ENCODE measurements at places on chromosomes 12 and 14. TPM values are rescaled to one million over a fixed set of nuclear protein-coding genes. Genes with fewer than 3 reads are reported as not detected.
A peak's percentile ranks its signal among the peaks of the same experiment; 100 is the strongest.

SLC5A8 gene
- polyA plus RNA-seq = not detected

ORMDL2 gene
- polyA plus RNA-seq = 20.3 TPM

AMDHD1 gene
- polyA plus RNA-seq = 1.1 TPM

DNAI7 gene
- 5.3 TPM for polyA plus RNA-seq

- DNase-seq = no peak
These were observed 7.5 kb upstream of the SIVA1 start for GRCh38 chr14:104745431-104745830.

- DNase-seq = no peak
These were observed 6.5 kb downstream of the HOXC12 start for GRCh38 chr12:53961025-53961761.

- no peak for DNase-seq
These were observed 372.9 kb upstream of the TMEM132C start for GRCh38 chr12:127893895-127894609.

DNA sequence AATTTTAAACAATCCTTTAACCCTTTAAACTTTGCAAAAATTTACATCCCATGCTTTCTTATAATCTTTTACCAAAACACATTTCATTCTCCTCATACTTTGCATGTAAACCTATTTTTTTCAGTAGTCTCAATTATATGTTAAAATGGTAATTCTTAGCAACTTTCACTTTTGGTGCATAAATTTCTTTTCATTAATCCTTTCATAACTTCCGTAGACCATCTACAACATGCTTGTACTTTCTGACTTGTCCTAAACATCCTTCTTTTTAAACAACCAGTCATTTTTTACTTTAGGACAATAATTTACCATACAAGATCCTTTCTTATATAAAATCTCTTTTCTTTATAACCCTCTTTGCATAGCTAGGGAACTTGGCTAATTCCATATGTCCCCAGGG is 19.5 kb downstream of the CCDC91 start:
- DNase-seq = no peak

- DNase-seq = no peak
These were observed 367.0 kb upstream of the ATP2B1 start for GRCh38 chr12:90075685-90076084.

DNA sequence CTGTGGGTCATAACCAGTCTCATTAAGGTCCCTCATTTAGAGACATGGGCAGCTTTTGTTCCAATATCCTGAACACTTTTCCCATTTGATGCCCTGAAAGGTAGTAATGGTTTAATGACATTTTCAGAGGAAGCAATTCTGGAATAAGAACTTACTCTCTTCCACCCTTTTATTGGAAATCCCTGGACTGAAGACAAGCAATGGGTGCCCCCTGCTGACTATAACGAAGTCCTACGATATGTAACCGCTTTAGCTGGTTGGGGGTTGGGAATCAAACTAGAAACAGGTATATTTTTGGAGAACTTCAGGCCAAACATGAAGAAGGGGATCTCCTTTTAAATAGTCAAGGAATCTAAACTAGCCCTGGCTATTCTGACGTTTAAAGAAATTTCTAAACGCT is 20.5 kb downstream of the SARNP start:
- DNase-seq = peak; percentile 23

SDR9C7 gene
- 0.09 TPM for polyA plus RNA-seq

GRCh38 chr12:52789637-52790426 is 6.1 kb downstream of the KRT3 start:
- DNase-seq = no peak

SIX1 gene
- 4.2 TPM for polyA plus RNA-seq

DNA sequence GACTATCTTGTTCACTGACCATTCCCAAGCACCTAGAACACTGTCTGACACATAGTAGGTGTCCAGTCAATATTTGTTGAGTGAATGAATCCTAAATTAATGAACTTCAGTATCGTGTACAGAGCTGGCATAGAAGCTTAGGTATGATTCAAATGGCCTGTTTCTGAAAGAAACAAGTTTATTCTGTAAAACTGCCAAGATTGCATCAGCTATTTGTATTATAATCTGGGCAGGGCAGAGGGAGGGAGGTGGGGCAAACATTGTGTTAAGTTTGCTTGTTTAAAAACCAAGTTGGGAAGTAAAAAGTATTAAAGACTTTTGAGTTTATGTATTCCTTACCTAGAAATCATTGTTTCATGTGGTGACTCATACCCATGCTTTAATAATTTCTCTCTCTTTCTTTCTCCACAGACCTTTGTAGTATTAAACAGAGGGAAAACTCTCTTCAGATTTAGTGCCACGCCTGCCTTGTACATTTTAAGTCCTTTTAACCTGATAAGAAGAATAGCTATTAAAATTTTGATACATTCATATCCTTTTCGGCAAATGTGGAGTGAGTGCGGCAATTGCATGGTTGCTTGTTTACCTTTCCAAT is 92.8 kb downstream of the SCN8A start:
- peak; percentile 26 for DNase-seq

FAM222A gene
- 1.6 TPM for polyA plus RNA-seq

- DNase-seq = no peak
These were observed 1.0 kb downstream of the BEST3 start for GRCh38 chr12:69698054-69698453.

GRCh38 chr14:99671235-99672224 is 12.6 kb upstream of the CYP46A1 start:
- DNase-seq = no peak

BHLHE41 gene
- polyA plus RNA-seq = 0.44 TPM

DNA sequence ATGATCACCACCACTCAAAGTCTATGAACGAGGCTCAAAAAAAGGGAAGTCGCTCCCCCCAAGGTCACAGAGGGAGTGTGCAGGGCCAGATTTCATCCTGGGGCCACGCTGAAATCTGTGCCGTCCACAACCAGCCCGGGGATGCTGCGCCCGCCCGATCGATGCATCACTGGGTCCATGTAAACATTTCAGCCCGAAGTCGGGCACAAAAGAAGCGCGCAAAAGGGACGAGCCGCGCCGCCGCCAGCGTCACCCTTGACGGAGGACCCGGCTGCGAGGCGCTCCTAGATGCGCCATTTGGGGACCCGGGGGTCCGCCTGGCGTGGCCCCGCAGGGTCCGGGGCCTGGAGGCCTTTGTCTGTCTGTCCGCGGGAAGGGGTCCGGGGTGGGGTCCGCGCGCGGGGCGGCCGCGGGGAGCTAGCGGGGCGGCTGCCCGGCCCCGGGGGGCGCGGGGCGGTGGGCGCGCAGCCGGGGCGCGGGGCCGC is 503 bp downstream of the FBXO21 start:
- peak; percentile 42 for DNase-seq

DNA sequence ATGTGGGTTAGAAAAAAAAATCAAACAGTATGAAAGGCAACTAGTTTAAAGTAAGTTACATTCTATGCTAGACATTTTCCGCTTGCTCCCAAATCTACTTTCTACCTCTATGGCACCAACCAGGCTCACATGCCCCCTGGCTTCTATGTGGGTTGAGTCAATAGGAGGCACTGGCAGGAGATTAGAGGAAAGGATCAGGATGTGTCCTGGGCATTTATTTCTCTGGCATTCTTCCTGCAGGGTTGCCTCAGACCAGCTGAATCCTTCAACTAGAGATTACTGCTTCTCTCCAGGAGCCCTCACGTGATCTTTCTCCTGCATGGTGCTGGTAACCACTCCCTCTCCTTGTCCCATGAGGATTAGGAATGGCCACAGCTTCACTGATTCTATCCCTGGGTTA is 14.9 kb upstream of the CCDC60 start:
- DNase-seq = no peak

VDR gene
- polyA plus RNA-seq = 1.6 TPM

GZMH gene
- 0.41 TPM for polyA plus RNA-seq

Measured in right lung (tissue), 10 donors.